M059J (cell line): ENCODE measurements at places on chromosomes 11 and 22. TPM values are rescaled to one million over a fixed set of nuclear protein-coding genes. Genes with fewer than 3 reads are reported as not detected.
A peak's percentile ranks its signal among the peaks of the same experiment; 100 is the strongest.

DNA sequence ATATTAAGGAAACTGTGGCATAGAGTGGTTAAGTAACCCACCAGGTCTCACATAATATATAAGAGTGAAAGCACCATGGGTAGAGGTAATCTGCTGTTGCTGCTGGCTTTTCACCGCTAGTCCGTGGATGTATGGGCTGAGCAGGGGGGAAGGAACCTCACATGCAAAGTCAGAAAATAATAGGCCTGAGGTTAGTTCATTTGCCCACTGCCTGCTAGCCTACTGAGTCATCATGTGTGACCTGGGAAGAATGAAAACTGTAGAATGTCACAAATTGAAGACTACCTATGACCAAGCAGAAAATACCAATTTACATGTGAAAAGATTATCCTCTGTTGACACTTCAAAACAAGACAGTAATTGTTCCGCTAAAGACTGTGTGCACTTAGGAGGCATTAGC is 560.1 kb upstream of the FAT3 start:
- DNase-seq, result peak; percentile 38

The SLC35E4 gene
- total RNA-seq, result 7.6 and 9.0 TPM in 2 replicates

GRCh38 chr11:72724851-72725723 is 27.1 kb downstream of the ARAP1 start:
- peak; percentile 77 for DNase-seq

The TSSK2 gene
- not detected in 2 replicates for total RNA-seq

The STK33 gene
- total RNA-seq, result 5.7 and 14.3 TPM in 2 replicates

DNA sequence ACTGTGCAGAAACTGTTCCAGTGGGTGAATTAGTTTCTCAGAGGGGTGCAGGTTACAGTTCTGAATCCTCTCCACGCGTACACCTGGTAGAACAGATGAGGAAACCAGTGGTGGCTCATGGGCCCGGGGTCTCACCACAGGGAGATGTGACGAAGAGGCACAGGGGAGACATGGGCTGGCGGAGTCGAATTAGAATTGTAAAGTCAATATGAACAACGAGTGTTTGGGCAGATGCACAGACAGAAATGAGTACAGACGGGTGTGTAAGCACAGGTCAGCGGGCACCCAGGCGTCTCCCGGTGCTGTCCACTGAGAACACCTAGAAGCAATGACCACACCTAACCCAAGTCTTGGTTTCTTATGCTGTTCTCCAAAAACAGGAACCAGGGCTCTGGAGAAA is 41.8 kb downstream of the GNB1L start:
- DNase-seq, result no peak

DNA sequence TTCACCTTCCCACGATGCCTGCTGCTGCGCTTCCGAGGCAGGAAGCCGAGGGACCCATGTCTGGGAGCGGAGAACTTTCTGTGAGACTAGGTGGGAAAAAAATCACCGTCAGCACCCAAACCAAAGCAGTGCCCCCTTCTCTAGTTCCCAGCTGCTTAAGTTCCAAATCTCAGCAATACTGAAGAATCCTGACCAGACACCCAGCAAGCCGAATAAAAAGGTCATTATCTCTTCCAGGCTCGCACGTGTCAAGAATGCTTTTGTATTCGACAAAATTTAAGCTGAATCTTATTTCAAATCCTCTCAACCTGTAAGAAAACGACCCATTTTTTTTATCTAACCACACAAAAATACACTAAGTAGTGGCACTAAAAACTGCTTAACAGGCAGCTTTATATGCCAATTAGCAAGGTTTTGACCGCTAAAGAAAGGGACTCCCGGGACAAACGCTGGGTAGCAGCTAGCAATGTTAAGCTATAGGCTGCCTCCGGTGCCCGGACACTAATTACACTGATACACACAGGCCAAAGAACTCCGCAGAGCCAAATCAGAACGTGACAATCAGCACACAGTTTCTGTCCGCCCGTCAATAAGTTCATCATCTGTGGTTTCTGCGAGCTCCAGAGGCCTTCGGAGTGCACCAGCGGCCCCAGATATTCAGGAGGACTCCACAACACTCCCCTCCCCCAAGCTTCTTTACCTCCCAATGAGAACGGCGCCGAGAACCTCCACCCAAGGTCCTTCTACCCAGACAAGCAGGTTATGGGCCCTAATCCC is 728 bp downstream of the RPL3 start:
- no peak for DNase-seq

GRCh38 chr11:111851636-111852035 is 19.7 kb downstream of the ALG9 start:
- DNase-seq, result peak; percentile 54

- peak; percentile 25 for DNase-seq
Observed at GRCh38 chr11:65414776-65415498, 7.7 kb upstream of the NEAT1 start.

DNA sequence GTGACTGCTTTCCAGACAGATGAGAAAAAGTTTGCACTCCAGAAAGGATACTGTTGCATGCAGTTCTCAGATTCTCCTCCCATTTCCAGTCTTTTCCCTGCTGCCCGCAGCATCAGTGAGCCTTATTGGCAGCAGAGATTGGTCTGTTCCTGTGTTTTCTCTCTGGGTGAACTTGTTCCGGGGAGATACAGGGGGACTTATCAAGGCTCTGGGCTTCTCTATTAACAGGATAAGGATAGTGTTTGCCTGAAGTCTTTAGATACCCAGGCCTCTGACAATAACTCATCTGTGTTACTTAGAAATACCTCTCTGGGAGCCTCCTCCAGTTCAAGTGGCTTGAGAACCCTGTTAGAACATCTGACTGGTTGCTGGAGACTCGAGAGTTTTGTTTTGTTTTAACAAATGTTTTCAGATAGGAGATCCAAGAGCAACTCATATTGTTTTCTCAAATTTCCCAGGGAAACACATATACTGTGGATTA is 154.7 kb downstream of the BLID start:
- no peak for DNase-seq

- no peak for DNase-seq
Observed at GRCh38 chr11:71913756-71914526, 14.5 kb downstream of the XNDC1N start.

- no peak for DNase-seq
Observed at GRCh38 chr22:32211011-32211410, 6.1 kb upstream of the RFPL2 start.

DNA sequence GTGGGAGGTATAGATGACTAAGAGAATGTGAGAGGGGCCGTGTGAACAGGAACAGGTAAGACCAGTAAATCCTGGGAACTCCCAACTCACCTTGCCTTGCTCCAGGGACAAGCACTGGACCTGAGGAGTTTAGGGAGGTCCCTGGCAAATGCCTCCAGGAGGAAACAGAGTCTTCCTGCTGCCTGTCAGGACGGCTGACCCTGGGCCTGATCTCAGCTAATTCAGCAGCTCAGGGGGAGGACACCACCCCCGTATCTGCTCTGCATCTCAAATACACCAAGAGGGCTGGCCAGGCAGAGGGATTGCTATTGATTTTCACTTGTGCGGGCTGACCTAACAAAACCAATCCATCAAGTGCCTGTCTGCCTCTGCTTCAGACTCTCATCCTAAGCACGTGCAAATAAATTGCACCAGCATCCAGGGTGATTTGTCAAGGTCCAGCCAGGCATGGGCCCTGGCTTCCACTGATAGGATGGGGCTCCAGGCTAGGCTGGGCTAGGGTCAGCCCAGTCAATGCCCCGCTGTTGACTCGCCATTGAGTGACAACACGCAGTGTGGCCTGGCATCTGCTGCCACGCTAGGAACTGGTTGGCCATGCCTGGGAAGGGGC is 20.3 kb downstream of the UQCR10 start:
- no peak for DNase-seq

The OSBPL5 gene
- total RNA-seq, result 3.6 and 5.0 TPM in 2 replicates

- no peak for DNase-seq
Observed at GRCh38 chr11:115157247-115157646, 347.0 kb downstream of the CADM1 start.

- peak; percentile 99 for DNase-seq
Observed at GRCh38 chr11:64334764-64335735, 5.0 kb upstream of the CCDC88B start.

DNA sequence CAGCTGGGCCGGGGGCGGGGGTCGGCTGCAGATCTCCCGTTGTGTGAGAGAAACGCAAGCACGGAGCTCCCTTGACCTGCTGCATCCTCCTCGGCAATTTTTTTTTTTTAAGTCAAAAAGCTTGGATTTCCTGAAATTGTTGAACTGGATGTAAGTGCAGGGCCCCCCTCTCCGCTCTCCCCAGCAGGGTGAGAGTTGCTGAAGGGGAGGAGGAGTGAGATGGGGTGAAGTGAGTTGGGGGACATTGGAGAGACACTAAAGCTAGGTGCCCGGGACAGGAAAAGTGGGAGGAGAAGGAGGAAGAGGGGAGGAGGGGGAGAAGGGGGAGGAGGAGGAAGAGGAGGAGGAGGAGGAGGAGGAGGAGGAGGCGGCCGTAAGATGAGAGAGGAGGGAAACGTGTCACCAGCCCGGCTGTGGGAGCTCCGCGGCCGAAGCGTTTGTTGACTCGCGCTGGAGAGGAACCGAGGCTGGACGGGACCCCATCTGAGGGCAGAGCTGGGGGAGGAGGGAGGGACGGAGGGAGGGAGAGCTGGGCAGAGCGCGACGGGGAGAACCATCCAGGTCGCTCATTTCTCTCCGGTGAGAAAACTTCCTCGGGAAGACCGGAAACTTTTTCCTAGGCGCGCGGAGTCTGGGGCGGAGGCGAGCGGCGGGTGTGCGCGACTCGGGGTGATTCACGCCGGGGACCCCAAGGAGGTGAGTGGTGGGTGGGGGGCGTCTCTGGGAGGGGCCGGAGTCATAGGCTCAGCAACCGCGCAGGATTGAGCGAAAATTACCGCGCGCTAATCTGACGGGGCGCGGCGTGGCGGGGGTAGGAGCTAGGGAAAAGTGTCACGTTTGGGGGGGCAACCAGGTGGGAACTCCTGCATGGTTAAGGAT is 80.2 kb downstream of the PRR5L start:
- DNase-seq, result peak; percentile 69

The IFTAP gene
- total RNA-seq, result 39.6 and 41.1 TPM in 2 replicates

- DNase-seq, result peak; percentile 28
Observed at GRCh38 chr11:34836958-34837856, 79.0 kb downstream of the APIP start.

DNA sequence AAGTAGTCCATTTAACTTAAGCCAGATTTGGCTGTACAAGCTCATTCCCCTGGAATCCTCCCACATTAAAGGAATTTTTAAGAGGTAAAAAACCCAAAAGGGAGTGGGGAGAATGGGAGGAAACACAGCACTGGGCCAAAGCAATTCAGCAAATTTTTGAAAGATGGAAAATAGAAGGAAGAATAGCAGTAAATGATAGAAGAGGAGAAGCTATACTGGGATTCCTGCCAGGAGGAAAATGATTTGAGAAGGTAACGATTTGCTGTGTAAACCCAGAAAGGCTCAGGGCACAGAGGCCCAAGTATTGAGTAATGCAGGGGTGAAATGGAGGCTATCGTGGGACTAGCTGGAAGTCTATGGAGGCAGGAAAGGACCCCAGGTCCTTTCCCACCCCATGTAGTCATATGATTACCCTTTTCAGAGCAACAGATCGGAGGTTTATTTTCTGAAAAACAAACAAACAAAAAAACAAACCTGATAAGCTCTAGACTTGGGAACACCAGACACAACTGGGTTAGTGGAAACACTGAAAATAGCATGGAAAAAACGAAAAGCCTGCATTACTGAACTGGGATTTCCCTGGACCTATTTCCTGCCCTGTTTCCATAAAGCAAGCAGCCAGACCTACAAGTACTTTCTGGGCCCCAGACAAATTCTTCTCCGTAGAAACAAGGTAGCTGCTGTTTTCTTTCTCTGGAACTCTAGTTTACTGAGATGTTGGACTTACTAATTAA is 140.0 kb downstream of the SWAP70 start:
- DNase-seq, result no peak

The OR8D4 gene
- not detected in 2 replicates for total RNA-seq

GRCh38 chr11:117627259-117627658 is 169.8 kb downstream of the DSCAML1 start:
- no peak for DNase-seq

The TSGA10IP gene
- total RNA-seq, result not detected in 2 replicates

The HTR3A gene
- total RNA-seq, result not detected in 2 replicates

GRCh38 chr11:107563702-107564101 is 1.8 kb downstream of the ALKBH8 start:
- peak; percentile 74 for DNase-seq
